HFF-Myc (cell line): ENCODE measurements at places on chromosomes 6 and 20.
A peak's percentile ranks its signal among the peaks of the same experiment; 100 is the strongest.

- DNase-seq, result peak; percentile 94
Measured at GRCh38 chr6:30769088-30769852, 24.9 kb upstream of the IER3 start.

GRCh38 chr20:61769286-61769832 is 296.3 kb downstream of the TAF4 start:
- DNase-seq, result no peak

DNA sequence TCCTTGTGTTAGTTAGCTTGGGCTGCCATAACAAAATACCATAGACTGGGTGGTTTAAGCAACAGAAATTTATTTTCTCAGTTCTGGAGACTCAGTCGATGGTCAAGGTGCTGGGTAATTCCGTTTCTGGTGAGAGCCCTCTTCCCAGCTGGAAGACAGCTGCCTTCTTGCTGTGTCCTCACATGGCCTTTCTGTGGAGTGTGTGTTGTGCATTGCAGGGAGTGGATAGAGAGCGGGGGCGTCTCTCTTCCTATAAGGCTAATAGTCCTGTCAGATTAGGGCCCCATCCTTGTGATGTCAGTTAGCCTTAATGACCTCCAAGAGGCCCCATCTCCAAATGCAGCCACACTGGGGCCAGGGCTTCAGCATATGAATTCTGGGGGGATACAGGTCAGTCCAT is 19.2 kb downstream of the CHMP4B start:
- no peak for DNase-seq

GRCh38 chr6:85078058-85078457 is 313.7 kb upstream of the TBX18 start:
- peak; percentile 73 for DNase-seq

DNA sequence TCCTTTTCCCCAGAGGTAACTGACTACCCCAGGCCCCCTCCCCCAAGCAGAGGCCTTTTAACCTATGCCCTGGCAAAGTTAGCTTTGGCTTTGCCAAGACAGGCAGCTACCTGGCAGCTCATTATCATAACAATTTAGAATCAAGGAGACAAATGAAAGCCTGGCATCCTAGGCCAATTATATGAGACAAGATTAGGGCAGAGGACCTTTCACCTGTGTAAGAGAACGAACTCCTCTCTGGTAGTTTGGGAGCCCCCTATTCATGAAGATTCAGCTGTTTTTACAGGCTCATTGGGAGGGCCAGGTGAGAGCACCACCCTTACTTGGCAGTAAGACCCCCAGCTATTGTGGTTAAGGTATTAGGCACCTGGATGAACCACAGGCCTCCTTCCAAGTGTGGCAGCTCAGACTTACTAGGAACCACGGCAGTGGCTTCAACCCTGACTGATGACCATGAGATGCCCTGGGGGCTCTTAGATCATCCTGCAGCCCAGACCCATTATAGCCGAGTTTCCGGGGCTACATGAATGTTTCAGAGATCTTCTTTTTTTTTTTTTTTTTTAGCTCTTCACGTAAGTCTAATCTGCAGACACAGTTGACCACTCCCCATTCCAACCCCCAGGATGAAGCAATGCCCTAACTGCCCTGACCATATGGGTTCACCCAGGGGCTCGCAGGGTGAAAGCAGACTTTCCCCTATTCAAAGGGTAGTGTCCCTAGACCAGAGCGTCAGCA is 56.2 kb downstream of the RAB44 start:
- no peak for DNase-seq

DNA sequence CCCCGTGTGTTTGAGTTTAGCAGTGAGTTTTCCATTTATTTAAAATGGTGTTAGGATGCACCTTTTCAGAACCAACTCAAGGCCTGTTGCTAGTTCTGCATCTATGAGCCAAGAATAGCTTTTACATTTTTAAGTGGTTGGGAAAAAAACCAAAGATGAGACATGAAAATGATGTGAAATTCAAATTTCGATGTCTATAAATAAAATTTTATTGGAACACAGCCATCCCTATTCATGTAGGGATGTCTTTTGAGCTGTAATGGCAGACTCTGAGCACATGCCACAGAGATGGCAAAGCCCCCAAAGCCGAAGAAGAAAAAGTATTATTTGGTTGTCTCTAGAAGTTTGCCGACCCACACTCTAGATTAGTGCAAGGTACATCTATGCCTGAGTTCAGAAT is 5.0 kb upstream of the NEDD9 start:
- no peak for DNase-seq

GRCh38 chr6:68975064-68975463 is 340.0 kb downstream of the ADGRB3 start:
- DNase-seq, result no peak

- no peak for DNase-seq
Measured at GRCh38 chr20:38804221-38804620, 1.3 kb upstream of the PPP1R16B start.

- no peak for DNase-seq
Measured at GRCh38 chr20:31864521-31865400, 5.6 kb downstream of the DUSP15 start.

GRCh38 chr6:321536-322258 is 29.4 kb downstream of the DUSP22 start:
- no peak for DNase-seq

DNA sequence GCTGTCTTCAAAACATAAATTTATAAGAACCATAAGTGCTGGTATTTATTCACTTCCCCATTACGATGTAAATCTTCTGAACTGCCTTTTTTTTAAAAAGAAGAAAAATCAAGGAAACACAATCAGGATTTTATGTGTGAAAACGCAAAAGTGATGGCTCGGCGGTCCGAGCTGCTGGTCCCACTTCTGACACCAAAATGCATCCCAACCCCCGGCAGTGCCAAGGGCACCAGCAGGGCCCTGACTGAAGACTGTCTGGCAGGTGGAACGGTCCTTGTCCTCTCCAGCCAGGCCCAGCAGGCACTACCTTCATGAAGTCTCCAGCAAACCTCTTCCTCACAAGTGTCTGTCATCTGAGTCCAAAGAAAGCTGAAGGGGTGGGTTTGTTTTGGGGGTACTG is 41.2 kb downstream of the TBC1D7 start:
- no peak for DNase-seq

GRCh38 chr6:15997586-15998388 is 131.1 kb upstream of the MYLIP start:
- no peak for DNase-seq

GRCh38 chr6:149440735-149441671 is 40.9 kb downstream of the SUMO4 start:
- DNase-seq, result no peak

GRCh38 chr20:5642155-5642981 is 107.8 kb upstream of the SHLD1 start:
- no peak for DNase-seq

GRCh38 chr6:7591770-7592169 is 1.8 kb downstream of the SNRNP48 start:
- DNase-seq, result no peak

GRCh38 chr20:35319871-35320197 is 27.6 kb upstream of the FAM83C start:
- no peak for DNase-seq

- no peak for DNase-seq
Measured at GRCh38 chr6:39402239-39402751, 79.8 kb upstream of the KCNK16 start.

- no peak for DNase-seq
Measured at GRCh38 chr6:150005761-150006651, 19.3 kb downstream of the RAET1L start.
